NCI-H748 treated with DMSO at 0.1 percent for 48 hours (cell line): ENCODE measurements at places on chromosomes 3 and 15.
A peak's percentile ranks its signal among the peaks of the same experiment; 100 is the strongest.

DNA sequence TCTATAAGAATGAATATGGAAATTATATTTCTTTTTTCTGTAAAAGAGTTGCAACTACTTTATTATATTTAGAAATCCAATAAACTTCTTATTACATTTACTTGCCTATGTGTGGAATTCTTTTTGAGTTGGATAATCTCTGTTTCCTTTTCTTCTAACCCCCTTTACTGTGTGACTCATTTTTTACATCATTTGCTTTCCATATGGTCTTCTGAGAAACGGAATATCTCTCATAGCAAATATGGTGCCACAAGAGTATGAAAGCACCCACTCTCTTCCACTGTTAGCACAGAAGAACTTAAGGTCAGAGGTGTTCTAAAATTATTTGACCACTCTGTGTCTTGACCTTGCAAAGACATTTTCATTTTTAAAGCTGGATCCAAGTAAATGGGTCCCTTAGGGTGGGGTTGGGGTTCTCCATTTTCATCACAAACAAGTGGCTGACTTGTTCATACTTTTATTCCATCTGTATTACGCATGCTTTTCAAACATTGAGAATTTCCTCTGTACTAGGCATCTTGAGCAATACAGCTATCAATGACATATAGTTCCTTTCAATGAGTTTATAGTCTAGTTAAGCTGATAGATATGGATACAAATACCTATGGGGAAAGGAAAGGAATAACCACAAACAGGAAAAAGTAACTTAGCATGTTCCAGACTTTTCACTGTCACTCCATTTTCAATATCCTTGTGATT is 281.1 kb upstream of the TPRG1 start:
- DNase-seq: no peak

- no peak for DNase-seq
Observed at GRCh38 chr3:156576051-156576450, 21.1 kb upstream of the SSR3 start.

- peak; percentile 24 for DNase-seq
Observed at GRCh38 chr3:71006810-71007785, 576.4 kb downstream of the FOXP1 start.

GRCh38 chr15:62164014-62164395 is 1.1 kb downstream of the C2CD4B start:
- DNase-seq: no peak

DNA sequence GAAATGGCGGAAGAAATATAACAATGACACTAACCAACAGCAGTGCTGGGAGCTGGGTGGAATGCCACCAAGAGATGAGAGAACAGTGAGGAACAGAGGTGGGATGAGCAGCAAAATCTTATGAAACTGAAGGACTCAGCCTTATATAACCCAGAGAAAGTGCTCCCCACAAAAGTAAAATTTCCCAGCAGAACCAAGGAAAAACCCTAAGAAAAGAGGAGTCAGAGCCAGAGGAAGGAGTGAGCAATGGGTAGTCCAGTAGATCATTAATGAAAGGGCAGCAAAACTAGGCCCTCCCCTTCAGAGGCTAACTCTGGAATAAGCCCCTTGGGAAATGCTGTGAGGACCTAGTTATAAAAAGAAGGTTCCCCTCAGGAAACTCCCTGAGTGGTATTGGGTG is 24.7 kb upstream of the UBE2E1 start:
- no peak for DNase-seq

DNA sequence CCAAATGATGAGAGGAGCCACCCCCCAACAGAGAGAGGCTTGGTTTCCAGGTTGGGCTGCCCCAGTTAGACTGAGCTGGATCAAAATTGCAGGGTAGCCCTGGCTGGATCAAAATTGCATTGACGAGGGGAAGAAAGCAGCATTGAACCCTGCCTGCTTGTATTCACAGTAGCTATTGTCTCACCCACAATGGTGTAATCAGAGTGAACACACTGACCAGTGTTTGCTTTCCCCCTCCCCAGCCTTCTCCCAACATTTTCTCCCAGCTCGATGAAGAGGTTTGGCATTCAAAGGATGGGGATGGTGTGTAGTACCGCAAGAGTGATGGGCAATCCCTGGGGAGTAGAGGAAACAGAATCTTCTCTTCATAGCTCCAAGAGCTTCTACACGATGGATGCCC is 223.8 kb downstream of the ADAMTS9 start:
- DNase-seq: peak; percentile 16

DNA sequence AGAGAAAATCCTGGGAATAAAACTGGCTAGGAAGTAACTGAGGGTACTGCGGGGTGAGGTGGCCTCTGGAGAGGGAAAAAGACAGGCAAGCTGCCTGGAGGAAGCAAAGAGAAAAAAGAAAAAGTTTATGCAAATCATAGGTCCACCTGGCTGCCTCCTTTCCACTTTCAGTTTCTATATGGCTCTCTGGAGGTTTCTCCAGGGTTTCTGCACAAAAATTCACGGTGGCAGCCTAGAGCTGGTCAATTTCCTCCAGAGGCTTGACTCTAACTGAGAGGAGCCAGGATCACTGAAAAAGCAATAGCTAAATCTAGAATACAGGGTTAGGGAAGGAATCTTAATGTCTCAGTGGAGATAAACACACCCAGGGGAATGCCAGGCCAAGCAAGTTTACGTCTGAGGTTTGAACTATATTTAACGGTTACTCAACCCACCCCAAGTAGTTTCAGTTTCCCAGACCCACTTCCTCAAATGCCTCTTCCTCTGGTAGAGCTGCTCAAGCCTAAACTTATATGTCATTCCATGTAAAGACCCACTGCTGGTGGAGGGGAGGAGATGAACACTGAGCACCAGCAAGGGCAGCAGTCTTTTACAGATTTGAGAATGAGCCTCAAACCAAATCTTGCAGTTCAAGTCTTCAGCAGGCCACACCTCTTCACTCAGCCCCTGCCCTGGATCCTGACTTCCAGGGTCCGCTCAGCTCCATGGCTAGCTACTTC is 5.7 kb downstream of the LYSMD2 start:
- no peak for DNase-seq

- peak; percentile 53 for DNase-seq
Observed at GRCh38 chr3:179321668-179322285, 1.1 kb upstream of the ZNF639 start.
